Fibroblast of the aortic adventitia (primary cell): ENCODE measurements at places on chromosomes 6 and 20.

DNA sequence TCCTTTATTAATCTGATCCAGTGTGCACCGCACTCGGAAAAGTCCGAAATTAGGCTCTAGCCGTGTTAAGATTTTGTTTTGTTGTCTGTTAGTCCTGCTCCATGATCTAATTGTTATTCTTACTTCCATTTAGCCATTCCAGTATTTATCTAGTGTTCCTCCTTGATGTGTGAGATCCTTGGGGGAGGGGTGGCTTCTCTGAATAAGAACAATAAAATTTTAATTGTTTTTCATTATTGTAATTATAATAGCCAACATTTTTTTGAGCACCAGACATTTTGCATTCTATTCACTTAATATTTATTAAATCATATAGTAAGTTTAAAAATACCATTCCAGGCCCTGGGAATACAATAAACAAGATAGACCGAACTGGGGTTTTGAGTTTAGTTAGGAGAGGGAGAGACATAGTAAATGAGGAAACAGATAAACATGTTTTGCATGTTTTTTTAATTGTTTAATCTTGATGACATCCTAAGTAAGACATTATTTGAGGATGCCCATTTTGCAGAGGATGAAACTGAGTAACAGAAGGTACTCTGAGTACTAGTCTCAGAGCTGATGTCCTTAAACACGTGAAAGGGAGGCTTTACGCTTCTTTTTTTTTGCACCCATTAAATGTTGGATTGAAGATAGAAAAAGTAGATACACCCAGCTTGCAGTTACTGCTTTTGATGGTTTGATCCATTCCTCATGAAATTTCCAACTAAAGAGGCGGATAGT, 1.2 kb downstream of the CBFA2T2 start:
- DNase-seq, result no peak

DNA sequence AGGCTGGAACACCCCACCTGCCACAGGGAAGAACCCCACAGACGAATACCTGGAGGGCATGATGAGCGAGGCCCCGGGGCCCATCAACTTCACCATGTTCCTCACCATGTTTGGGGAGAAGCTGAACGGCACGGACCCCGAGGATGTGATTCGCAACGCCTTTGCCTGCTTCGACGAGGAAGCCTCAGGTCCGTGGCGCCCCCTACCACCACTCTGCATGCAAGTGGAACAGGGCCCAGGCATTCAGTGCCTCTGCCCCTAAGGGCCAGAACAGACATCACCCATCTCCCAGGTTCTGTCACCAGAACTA, 6.6 kb downstream of the MYL9 start:
- DNase-seq, result no peak

DNA sequence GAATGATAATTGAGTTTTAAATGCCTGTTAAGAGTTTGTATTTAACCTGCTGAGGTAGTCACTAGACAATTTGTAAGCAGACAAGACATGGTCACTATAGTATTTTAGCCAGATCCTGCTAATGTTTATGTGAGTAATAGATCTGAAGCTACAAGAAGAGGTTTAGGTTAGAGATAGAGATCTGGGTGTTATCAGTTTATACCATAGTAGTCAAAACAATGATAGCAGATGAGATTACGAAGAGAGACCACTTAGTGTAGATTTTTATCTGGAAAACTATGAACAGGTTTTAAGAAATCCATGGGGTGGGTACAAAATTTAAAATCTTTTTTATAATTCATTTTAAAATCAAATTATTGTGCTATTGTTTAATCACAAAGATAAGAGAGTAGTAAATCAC, 47.5 kb downstream of the PHIP start:
- DNase-seq, result no peak

DNA sequence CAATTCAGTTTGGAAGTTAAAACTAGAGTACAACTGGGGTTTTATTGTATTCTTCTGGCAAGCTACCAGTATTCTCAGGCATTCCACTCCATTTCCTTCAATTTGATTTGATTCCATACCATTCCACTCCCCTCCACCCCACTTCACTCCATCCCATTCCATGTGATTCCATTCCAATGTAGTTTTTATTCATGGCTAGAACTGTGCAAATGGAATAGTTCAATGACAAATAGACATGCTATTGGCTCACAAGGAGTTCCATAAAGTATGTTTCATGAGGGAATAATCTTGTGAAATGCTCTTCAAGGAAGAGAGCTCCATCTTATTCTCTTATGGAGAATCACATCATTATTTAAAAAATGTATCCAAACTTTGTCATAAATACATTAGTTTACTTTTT, 285.0 kb upstream of the BMP2 start:
- no peak for DNase-seq

DNA sequence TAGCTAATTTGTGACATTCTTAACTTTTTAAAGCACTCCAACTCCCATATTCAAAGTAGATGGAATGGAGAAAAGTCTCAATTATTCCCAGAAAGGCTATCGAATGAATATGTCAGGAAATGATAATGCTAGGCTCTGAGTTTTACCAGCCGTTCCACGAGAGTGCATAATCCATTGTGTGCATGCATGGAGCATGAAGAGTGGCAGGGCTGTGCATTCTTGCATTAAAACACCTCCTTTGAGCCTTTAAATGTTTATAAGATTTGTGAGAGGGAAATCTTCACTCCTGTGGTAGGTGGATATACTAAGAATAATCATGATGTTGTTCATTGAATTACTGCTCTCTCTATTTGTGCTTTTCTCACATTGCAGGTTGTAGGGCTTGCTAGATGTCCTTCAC, 178.3 kb downstream of the CARMIL1 start:
- DNase-seq, result no peak

GRCh38 chr6:28488916-28489365, 26.7 kb downstream of the GPX6 start:
- peak; percentile 83 for DNase-seq

- no peak for DNase-seq
Measured at GRCh38 chr20:41715526-41715925, 97.3 kb upstream of the CHD6 start.

DNA sequence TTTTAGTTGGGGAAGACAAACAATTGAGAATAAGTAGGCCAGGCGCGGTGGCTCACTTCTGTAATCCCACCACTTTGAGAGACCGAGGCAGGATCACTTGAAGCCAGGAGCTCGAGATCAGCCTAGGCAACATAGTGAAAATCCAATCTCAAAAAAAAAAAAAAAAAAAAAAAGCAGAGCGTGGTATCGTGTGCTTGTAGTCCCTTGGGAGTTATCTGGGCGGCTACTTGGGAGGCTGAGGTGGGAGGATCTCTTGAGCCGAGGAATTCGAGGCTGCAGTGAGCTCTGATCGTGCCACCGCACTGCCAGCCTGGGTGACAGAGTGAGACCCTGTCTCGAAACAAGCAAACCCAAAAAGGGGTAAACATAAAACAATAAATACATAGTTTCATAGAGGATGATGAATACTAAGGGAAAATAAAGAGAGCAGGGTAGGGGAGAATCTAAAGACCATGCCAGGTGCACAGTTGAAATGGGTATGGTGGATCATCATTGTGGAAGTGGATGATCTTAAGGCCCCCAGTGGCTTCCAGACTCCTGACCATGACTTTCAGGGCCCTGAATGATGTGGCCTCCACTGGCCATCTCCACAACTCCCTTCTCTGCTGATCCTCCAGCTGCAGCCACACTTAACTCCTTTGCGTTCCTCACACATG, 947 bp downstream of the POFUT1 start:
- DNase-seq, result no peak

DNA sequence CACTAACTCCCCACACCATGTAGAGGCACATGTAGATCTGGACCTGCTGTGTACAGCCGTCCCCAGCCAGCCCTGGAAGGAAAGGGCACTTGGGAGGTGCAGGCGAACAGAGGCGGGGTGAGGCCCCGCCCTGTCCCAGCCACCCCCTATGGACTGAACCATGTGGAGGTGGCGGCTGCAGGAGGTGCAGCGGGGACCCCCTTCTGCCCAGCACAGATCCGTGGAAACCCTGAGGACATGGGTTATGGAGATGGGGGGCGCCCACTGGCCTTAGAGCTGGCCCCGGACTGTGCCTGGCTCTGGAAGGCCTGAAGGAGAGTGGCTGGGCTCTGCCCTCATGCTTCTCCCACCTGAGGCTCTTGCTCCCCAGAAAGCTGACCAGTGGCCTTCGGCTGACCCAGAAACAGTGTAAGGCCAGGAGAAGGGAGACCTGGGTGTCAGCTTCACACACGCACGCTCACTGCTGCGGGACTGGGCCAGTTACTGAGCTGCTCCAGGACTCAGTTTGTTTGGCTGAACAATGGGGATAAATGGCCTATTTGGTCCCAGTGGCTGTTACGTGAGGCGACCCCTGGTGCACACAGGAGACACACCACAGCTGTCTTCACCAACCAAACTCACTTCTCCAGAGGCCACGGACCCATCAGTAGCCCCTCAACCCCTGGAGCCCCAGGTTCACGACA, 87.2 kb downstream of the GINS1 start:
- no peak for DNase-seq

DNA sequence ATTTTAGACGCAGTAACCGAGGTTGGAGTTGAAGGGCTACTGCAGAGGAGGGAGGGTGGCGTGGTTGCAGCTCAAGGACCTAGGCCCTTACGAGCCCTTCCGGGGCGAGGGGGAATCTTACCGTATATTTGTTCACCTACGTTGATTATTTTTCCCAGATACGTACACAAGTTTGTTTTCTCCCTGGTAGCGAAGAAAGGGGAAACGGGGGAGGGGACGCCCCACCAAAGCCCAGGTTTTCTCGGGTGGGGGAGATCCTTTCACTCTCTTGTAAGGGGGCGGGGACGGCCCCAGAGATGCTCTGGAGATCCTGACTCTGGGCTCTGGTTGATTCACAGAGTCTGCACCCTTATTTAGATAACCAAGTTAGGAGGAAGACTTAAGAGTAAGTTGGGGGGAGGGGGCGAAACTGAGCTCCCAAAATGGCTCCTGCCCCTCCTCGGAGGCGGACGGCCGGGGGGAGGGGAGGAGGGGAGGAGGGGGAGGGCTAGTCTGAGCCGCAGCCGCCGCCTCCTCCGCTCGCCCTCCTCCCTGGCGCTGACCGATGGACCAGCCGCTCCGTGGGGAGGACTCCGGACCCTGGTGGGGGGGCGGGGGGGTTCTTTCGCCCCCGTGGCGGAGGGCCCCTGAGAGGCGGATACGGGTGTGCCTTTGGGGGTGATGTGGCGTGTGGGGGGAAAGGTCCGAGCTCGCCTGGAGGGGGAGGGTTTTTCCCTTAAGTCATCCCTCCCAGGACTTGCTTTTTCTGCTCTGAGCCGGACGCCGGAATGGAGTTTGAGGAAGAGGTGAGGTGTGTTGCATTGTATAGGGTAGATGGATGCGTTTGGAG, 2.2 kb downstream of the BRD2 start:
- DNase-seq, result peak; percentile 92

DNA sequence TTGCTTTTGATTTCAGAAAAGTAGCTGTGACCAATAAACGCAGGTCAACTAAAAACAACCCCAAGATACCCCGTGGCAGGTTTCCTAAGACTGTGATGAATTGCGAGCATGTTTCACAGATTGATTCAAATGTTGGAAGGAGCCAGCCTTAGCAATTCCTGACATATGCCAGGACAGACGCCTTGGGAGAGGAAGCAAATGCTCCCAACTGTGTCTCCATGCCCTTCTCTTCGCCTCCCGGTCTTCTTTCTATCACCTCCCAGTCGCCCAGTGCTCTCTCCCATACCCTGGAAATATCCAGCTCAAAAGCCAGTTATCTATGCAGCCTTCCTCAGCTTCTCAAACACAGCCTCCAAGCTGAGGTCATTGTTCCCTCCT, 32.0 kb downstream of the KIAA0319 start:
- DNase-seq, result no peak

- DNase-seq, result no peak
Measured at GRCh38 chr6:8110117-8110721, 7.9 kb upstream of the EEF1E1 start.

DNA sequence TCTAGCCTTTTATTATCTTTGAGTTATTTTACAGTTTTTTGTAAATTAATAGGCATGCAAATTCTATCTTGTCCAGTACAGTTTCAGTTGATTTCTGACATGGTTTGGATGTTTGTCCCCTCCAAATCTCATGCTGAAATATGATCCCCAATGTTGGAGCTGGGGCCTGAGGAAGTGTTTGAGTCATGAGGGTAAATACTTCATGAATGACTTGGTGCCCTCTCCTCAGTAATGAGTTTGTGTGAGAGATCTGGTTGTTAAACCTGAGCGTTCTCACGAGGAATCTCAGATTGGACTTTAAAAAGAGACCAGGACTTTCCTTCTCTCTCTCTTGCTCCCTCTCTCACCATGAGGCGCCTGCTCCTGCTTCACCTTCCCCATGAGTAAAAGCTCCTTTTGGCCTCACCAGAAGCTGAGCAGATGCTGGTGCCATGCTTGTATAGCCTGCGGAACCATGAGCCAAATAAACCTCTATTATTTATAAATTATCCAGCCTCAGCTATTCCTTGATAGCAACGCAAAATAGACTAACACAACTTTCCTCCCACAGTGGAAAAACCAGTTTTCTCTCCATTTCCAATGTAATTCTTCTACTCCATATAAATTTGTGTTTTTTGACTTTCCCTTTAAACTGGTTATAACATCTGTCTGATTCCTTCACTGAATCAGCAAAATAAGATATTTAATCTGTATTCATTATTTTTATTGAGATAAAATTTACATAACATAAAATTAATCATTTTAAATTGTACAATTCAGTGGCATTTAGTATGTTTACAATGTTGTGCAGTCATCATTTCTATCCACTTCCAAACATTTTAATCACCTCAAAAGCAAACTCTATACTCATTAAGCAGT, 78.7 kb upstream of the PRSS16 start:
- peak; percentile 54 for DNase-seq

DNA sequence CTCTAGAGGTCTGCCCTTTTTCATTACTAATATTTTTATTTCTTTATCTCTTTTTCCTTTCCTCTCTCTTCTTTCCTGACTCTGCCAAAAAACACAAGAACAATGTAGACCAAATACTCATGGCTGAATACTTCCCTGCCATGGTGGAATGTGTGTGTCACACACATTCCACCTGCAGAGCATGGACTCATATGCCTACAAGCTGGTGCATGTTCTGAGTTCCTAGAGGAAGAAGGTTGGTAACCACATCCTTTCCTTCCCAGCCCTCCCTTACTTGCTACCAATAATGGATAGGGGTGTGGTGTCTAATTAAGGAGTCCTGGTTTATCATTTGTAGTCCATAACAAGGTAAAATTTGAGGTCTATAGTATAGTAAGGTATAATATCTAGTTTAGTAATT, 15.2 kb upstream of the CST9L start:
- no peak for DNase-seq

GRCh38 chr6:83215131-83216047, 22.2 kb downstream of the RWDD2A start:
- peak; percentile 88 for DNase-seq
